ENCODE measurements at places on chromosomes 2 and 18.

DNA sequence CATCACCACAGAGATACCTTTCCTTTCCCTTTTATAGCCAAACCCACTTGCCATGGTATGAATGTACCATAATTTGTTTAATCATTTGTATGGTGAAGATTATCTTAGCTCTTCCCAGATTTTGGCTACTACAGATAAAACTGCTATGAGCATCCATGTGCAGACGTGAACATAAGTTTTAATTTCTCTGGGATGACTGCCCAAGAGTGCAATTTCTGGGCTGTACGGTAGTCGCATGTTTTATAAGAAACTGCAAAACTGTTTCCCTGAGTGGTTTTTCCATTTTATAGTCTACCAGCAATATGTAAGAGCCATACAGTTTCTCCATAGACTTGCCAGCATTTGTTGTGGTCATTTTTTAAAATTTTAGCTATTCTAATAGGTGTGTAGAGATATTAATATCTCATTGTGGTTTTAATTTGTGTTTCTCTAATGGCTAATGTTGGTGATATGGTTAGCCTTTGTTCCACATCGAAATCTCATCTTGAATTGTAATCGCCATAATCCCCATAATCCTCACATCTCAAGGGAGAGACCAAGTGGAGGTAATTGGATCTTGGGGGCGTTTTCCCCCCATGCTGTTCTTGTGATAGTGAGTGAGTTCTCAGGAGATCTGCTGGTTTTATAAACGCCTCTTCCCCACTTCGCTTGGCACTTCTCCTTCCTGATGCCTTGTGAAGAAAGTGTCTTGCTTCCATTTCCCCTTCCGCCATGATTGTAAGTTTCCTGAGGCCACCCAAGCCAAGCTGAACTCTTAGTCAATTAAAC, 628.5 kb upstream of the KLHL29 start:
- H3K27ac ChIP-seq, result no peak overlapping the region
- no peak overlapping the region for H3K4me3 ChIP-seq
- no peaks in the 10 kb centered on the region for H3K36me3 ChIP-seq
- no peaks in the 10 kb centered on the region for H3K4me1 ChIP-seq

DNA sequence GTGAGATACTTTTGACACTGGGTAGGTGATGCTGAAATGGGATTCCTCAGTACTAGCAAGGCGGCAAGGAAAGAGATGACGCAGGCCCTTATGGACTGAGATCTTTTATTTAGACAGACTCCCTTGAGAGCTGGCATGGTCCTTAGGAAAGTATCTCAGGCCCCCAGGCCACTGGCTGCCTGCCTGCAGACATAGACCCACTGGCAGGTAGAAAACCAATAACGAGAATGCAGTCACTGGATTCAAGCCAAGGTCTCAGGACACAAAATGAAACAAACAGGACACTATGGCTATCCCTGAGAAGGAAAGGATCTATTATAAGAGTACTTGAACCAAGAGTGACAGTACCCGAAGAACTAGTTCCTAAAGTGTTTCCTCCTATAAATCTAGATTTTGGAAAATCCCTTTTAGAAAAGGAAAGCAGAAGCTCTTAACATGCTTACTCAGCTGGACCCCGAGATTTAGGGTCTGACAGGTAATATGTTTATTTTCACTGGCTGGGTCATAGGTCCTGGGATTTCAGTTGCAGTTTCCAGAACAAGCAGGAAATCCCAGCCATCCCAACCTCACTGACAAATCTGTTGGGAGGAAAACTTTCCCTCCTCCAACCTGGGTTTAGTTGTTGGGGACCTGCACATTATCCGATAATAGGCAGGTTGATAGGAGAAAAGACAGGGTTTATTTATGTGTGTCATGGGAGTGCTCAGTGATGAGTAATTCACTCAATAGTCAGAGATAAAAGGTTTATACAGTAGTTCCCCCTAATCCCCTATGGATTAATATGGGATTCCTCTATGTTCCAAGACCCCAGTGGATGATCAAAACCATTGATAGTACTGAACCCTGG, 44.5 kb downstream of the COMMD1 start:
- H3K4me3 ChIP-seq, result no peak overlapping the region
- H3K4me1 ChIP-seq, result peaks cover 14% of the 10 kb centered on the region
- H3K27ac ChIP-seq, result no peak overlapping the region
- DNase-seq, result no peak

DNA sequence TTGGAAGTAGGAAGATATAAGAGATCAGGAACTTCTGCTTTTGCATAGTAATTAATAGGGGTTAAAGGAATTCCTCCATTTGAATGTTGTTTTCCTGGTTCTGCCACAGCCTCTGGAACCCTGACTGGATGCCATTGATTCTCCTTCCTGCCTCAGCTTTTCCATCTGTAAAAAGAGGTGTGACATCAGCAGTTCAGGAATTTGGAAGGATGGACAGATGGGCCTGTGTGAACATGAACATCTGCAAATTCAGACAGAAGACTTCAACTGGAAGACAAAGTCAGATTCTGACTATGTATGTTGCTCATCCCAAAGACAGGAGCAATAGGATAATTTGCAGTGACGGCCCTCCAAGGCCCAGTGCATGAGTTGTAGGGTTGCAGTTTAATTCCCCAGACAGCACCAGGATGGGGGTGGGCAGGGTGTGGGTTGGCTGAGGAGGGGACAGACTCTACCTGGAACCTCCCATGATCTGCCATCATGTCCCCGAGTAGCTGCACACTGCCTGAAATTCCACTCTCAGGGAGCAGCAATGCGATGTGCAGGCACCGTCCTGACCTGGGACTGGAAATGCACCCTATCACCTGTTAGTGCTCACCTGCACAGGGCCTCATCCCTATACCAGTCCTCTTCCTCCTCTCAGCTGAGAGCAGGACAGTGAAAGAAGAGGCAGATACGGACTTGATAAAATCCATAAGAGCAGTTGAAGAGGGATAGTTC, 98.9 kb upstream of the EPAS1 start:
- H3K4me3 ChIP-seq, result no peak overlapping the region
- peaks cover 7% of the 10 kb centered on the region for H3K36me3 ChIP-seq
- no peak overlapping the region for H3K27ac ChIP-seq
- peaks cover 6% of the 10 kb centered on the region for H3K4me1 ChIP-seq

- H3K4me1 ChIP-seq, result no peaks in the 10 kb centered on the region
- no peak overlapping the region for H3K27ac ChIP-seq
- peaks cover 6% of the 10 kb centered on the region for H3K36me3 ChIP-seq
- DNase-seq, result no peak
Measured at GRCh38 chr2:204880928-204881327, 335.7 kb downstream of the PARD3B start.

GRCh38 chr2:28904802-28905457, 10.5 kb downstream of the WDR43 start:
- H3K4me3 ChIP-seq, result no peak overlapping the region
- peak overlapping the region; percentile 0 for H3K27ac ChIP-seq
- no peaks in the 10 kb centered on the region for H3K27me3 ChIP-seq
- peaks cover 84% of the 10 kb centered on the region for H3K36me3 ChIP-seq
- H3K4me1 ChIP-seq, result peaks cover 25% of the 10 kb centered on the region

GRCh38 chr18:63148449-63149301, 170.9 kb downstream of the BCL2 start:
- no peak overlapping the region for H3K4me3 ChIP-seq
- H3K36me3 ChIP-seq, result no peaks in the 10 kb centered on the region
- H3K27ac ChIP-seq, result peak overlapping the region; percentile 68
- DNase-seq, result peak; percentile 31

- no peak for DNase-seq
- H3K4me1 ChIP-seq, result no peaks in the 10 kb centered on the region
- H3K36me3 ChIP-seq, result no peaks in the 10 kb centered on the region
Measured at GRCh38 chr18:37958499-37958898, 392.9 kb upstream of the CELF4 start.

DNA sequence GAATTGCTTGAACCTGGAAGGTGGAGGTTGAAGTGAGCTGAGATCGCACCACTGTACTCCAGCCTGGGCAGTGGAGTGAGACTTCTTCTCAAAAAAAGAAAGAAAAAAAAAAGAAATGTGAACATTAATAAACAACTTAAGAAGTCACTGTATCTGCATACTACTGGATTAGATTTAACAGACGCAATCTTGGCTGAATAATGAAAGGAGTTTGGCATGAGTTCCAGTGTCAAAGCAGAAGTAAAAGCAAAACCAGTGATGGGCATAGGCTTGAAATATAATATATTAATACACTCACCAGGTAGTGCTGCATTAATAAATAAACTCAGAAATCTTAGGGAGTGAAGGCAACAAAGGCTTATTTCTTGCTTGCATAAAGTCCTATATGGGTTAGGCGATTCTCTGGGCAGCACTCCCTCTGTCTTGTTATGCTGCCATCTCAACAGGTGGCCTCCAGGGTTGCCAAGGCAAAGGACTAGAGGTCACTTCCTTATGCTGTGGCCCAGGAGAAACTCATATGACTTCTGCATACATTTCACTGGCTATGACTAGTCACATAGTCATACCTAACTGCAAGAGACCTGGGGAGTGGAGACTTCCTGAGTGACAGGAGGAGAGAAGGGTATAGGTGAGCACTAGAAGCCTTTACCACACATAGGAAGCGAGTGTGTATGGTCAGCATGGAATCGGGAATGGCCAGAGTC, 296.2 kb upstream of the SPRED2 start:
- no peak overlapping the region for H3K4me3 ChIP-seq
- peaks cover 7% of the 10 kb centered on the region for H3K4me1 ChIP-seq
- H3K27me3 ChIP-seq, result no peaks in the 10 kb centered on the region
- DNase-seq, result peak; percentile 57
- H3K27ac ChIP-seq, result no peak overlapping the region

GRCh38 chr18:41126541-41127235, 828.3 kb upstream of the PIK3C3 start:
- H3K27me3 ChIP-seq, result no peaks in the 10 kb centered on the region
- peak overlapping the region; percentile 81 for H3K27ac ChIP-seq
- H3K36me3 ChIP-seq, result peaks cover 6% of the 10 kb centered on the region

- H3K27ac ChIP-seq, result no peak overlapping the region
- no peak for DNase-seq
- H3K4me1 ChIP-seq, result no peaks in the 10 kb centered on the region
Measured at GRCh38 chr2:173696274-173696673, 268.9 kb downstream of the SP3 start.

DNA sequence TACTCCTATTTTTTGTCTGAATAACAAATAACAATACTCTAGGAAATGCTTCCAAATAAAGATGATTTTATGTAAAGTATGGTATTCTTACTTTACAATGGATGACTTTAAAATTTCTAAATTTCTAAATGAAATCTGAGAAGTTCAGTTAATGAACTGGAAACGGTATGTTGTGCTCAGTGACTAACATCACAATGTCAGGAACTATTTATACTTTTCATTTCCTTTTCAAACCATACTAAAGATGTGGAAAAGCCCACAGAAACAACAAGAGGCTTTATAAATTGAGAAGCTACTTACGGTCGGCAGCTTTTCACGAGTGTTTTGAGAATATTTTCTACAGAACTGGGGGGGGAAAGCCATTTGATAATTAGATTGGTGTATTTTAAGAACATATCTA, 31.1 kb downstream of the PSME4 start:
- H3K27me3 ChIP-seq, result no peaks in the 10 kb centered on the region
- no peak overlapping the region for H3K4me3 ChIP-seq
- no peak overlapping the region for H3K27ac ChIP-seq
- no peak for DNase-seq

GRCh38 chr2:105845976-105846375, 101.3 kb downstream of the NCK2 start:
- no peak for DNase-seq
- no peak overlapping the region for H3K27ac ChIP-seq
- H3K27me3 ChIP-seq, result no peaks in the 10 kb centered on the region
- H3K4me1 ChIP-seq, result peaks cover 2% of the 10 kb centered on the region

GRCh38 chr2:181404472-181404871, 52.7 kb upstream of the ITGA4 start:
- no peak overlapping the region for H3K4me3 ChIP-seq
- no peaks in the 10 kb centered on the region for H3K27me3 ChIP-seq
- H3K27ac ChIP-seq, result no peak overlapping the region
- no peaks in the 10 kb centered on the region for H3K36me3 ChIP-seq
- no peaks in the 10 kb centered on the region for H3K4me1 ChIP-seq

DNA sequence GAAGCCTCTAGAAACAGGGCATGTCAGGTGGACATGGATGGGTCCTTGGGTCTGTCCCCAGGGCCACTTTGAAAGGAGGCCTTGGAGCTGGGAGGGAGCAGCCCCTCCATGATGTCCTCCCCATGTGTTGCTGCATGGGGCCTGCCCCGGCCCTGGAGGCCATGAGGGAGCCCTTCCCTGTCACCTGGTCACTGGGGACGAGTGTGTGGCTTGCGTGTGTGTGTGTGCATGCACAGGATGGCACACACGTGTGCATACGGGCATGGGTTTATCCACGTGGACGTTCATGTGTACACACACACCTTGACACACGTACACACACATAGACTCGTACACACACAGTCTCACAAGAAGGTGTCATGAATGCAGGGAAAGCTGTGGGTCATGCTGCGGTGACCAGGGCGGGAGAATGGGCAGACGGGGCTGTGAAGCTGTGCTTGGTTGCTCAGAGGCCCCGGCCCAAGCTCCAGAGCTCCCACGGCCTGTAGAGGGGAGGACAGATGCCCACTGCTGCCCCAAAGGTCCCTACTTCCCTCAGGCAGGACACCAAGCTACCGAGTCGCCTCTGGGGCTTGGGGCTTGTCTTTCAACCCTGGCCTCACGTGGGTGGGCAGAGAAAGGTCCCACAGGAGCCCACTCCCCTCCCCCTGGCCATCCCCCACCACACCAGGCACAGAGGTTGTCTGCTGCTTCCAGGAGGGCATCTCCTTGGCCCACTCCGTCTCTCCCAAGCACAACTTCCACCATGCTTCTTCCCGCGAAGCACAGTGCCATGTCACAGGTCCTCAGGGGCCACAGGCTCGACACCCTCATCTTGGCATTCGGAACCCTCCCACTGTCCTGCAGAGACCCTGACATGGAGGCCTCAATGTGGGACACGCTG, 42.3 kb upstream of the GPC1 start:
- H3K4me3 ChIP-seq, result no peak overlapping the region
- no peaks in the 10 kb centered on the region for H3K27me3 ChIP-seq
- no peaks in the 10 kb centered on the region for H3K4me1 ChIP-seq
- no peak overlapping the region for H3K27ac ChIP-seq

DNA sequence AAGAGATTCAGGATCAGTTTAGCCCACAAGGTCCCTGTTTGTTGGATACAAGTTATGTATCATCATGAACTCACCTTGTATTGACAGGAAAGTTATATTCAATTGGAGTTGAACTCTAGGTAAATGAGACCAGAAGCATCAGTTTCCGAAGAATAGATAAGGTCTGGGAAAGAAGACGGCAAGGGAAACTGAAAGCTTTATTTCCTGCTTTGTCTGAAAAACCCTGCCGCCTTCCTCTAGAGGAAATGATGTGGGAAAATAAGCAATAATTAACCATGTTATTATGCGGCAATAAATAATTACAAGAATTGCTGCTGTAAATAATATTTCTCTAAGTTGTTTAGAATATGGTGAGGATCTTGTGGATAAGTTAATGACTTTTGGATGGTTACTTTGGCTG, 32.0 kb downstream of the LPIN1 start:
- H3K36me3 ChIP-seq, result peaks cover 100% of the 10 kb centered on the region
- H3K4me1 ChIP-seq, result peaks cover 4% of the 10 kb centered on the region
- H3K27ac ChIP-seq, result no peak overlapping the region
- no peak for DNase-seq
